ENCODE measurements at places on chromosomes 16 and 17. TPM values are rescaled to one million over a fixed set of nuclear protein-coding genes. Genes with fewer than 3 reads are reported as not detected.

PHKB gene
- total RNA-seq, result 85.5 TPM

UMOD gene
- not detected for total RNA-seq

ZNF319 gene
- 7.1 TPM for total RNA-seq

PIPOX gene
- 1.2 TPM for total RNA-seq

SOST gene
- total RNA-seq, result 8.8 TPM

OR4D1 gene
- not detected for total RNA-seq

HBZ gene
- not detected for total RNA-seq

FOXN1 gene
- total RNA-seq, result not detected

CACNG3 gene
- total RNA-seq, result not detected

TNP2 gene
- total RNA-seq, result not detected

FTO gene
- total RNA-seq, result 124 TPM

Data from smooth muscle cell of the pulmonary artery (primary cell).